ENCODE measurements at places on chromosomes 16 and 17.
A peak's percentile ranks its signal among the peaks of the same experiment; 100 is the strongest.

DNA sequence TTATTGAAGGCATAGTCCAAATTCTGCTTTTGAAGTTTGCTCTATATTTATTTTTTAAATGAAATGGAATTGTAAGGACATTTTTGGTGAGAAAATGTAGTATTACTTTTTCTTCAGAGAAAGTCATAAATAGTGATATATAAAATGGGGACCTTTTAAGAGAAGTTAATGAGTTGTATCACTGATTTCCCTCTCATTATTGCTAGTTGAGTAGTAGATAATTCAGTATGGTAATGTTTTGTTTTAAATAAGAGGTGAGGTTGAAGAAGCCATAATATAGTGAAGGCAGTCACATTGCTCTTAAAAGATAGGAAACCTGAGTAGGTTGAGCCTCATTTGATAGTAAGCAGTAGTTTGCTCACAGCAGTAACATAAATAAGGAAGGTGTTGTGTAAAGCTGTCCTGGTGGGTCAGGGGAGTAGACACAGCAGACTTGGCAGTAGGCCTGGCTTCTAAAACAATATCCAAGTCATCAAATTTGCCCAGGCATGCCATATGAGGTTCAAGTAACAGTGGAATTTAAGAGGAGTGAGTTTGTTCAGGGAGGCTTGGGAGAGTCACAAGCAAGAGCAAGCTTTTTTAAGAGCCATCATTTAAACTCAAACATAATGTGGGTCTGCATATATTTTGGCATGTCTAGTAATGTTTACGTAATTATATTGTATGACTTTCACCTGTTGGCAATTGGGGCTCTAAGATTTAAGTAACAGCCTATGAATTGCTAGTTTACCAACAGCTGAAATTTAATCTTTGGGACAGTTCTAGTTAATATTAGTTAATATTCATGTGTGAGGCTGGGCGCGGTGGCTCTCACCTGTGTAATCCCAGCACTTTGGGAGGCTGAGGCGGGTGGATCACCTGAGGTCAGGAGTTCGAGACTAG is 6.5 kb downstream of the NFATC3 start:
- DNase-seq, result no peak

DNA sequence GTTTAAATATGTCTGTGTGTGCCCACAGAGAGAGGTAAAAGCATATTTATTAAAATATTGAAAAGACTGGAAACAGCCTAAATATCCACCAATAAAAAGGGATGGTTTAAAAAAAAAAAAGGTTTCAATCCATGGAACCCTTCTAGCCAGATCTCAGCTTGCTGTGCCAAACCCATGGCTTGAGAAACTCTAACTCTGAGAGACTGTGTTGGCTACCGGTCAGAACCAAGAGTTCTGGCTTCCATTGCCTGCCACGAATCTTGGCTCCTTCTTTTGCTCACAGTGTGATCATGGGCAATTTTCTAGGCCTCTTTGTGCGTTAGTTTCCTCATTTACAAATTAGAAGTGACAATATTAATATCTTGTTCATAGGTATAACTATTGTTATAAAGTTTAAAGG is 201.3 kb upstream of the IRX3 start:
- no peak for DNase-seq

- no peak for DNase-seq
These were observed 12.9 kb downstream of the MXRA7 start for GRCh38 chr17:76697702-76698465.

DNA sequence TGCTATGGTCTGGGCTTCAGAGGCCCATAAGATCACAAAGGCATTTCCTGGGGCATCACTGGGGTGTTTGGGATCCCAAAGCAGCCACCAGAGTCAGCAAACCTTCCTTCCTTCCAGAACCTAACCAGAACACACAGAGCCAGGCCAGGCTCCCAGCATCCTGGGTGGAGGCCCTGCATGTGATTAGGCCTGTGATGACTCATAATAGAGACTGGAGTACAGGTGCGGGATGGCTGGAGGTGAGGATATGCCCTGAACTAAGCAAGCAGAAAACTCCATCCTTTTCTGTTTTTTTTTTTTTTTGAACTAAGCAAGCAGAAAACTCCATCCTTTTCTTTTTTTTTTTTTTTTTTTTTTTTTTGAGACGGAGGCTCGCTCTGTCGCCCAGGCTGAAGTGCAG is 17.7 kb upstream of the GFOD2 start:
- no peak for DNase-seq

DNA sequence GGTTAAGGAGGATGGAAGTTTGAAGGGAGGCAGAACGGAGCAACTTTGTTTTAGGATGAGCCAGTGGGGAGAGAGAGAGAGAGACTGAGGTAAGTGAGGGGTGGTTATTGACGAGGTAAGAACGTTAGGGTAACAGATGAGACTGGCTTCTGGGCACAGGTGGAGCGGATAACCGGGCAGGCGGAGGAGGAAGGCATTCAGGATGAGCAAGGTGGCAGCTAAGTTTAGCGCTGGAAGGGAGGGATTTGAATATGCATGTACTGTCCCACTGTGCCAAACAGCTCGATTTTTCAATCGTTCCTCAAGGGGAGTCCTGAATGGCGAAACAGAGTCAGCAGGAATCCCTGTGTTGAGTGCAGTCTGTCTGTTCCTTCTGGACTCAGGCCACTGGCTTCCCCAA is 35.8 kb downstream of the CACNG3 start:
- no peak for DNase-seq

GRCh38 chr17:1588821-1589585 is 26.4 kb upstream of the PITPNA start:
- no peak for DNase-seq

GRCh38 chr16:17474572-17474971 is 3.8 kb upstream of the XYLT1 start:
- no peak for DNase-seq

- DNase-seq, result no peak
These were observed 322.5 kb downstream of the C16orf95 start for GRCh38 chr16:86994651-86995171.

- DNase-seq, result no peak
These were observed 241.7 kb downstream of the SEC14L1 start for GRCh38 chr17:77382356-77382911.

DNA sequence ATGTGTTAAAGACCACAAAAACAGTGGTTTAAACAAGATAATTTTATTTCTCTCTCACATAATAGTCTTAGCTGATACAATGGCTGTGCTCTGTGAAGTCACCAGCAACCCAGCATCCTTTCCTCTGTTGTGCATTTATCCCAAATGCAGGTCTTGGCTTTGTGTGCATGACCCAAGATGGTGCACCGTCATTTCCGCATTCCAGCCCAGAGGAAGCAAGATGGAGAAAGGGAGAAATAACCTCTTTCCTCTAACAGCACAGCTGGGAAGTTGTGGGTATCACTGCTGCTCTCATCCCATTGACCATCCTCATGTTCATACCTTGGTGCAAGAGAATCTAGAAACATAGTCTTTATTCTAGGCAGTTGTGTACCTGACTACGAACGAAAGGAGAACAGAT is 21.8 kb downstream of the TMC5 start:
- DNase-seq, result no peak

DNA sequence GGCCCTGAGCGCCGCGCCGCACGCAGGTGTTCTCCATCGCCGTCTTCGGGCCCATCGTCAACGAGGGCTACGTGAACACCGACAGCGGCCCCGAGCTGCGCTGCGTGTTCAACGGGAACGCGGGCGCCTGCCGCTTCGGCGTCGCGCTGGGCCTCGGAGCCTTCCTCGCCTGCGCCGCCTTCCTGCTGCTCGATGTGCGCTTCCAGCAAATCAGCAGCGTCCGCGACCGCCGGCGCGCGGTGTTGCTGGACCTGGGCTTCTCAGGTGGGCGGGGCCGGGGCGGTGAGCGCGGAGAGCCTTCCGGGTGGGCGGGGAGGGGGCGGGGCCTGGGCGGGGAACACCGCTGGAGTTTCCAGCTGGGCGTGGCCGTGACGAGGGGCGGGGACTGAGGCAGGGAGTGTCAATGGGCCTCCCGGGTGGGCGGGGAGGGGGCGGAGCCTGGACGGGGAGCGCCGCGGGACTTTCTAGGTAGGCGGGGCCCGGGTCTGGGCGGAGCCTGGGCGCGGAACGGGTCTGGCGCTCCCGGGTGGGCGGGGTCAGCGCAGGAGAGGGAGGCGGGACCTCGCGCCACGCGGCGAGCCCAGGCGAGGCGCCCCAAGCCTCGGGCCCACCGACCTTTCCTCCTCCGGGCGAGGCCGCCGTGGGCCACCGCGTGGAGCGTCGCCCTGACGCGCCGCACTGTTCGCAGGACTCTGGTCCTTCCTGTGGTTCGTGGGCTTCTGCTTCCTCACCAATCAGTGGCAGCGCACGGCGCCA is 2.4 kb downstream of the SYNGR3 start:
- DNase-seq, result peak; percentile 98

- DNase-seq, result no peak
These were observed 9.2 kb upstream of the GLIS2 start for GRCh38 chr16:4306470-4307214.
